CD4-positive, alpha-beta T cell treated with Interleukin-10 for 1 hour (primary cell): ENCODE measurements at places on chromosomes 5 and 9.

GRCh38 chr9:88049677-88050307 is 75.5 kb upstream of the CDK20 start:
- no peak for DNase-seq

DNA sequence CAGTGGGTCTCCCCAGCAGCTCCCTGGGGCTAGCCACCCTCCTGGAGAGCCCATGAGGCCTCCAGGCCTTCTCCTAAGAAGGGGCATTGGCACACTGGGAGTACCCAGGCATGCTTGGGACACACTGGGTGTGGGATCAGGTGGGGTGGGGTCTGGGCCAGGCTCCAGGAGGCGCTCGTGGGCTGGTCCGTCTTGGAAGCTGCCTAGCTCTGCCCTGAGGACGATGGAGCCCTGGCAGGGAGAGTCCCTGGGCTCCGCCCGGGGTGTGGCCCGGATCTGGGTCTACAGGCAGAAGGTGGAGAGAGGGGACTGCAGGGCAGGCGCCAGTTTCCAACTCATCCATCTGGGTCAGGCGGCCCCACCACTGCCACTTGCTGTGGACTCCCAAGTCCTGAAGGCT is 2.4 kb downstream of the PRRX2 start:
- DNase-seq: no peak

- DNase-seq: no peak
Measured at GRCh38 chr9:75156858-75157257, 68.5 kb downstream of the OSTF1 start.

- no peak for DNase-seq
Measured at GRCh38 chr5:41681840-41682239, 171.4 kb upstream of the PLCXD3 start.

DNA sequence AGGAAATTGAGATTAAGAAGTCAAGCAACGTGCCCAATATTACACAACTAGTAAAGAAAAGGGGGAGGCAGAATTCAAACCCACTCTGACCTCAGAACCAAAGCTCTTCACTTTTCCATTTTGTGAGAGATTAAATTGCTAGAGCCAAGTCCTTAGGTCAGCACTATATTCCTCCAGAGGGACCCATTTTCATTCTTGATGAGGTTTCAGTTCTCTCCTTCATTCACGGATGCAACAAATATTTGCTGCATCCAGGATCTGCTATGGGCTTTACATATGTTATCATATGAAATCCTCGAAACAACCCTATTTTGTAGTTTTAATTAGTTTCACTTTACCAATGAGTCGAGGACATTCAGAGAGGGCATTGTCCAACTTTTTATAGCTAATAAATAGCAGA is 239.2 kb downstream of the EFNA5 start:
- DNase-seq: no peak

- DNase-seq: no peak
Measured at GRCh38 chr5:481347-481746, 38.4 kb downstream of the EXOC3 start.

- DNase-seq: no peak
Measured at GRCh38 chr9:90012949-90013348, 408.1 kb downstream of the GADD45G start.

- DNase-seq: no peak
Measured at GRCh38 chr9:33703430-33704102, 91.8 kb upstream of the PRSS3 start.

DNA sequence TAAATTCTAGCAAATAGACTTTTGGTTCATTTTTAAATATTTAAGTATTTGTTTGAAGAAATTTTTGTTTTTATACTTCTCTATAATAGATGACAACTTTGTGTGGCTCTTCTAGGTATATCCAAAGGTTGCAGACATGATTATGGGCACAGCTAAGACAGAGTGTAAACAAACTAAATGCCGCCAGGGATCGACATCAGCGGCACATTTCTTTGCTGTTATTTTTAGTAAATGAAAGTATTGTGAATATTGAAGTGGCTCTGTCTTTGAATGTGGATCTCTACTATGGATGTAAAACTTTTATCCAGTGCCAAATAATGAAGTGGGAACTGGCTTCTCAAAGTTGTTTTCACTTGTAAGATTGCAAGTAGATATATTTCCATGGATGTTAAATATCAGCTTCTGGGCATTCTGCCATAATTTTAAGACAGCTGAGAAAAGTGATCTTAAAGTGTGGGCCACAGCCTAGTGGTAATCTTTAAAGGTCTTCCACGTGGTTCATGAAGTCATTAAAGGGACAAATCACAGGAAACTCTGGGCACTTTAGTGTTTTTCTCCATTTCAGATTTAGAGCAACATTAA is 589.9 kb downstream of the ZNF608 start:
- no peak for DNase-seq

- no peak for DNase-seq
Measured at GRCh38 chr5:56429110-56429561, 196.0 kb upstream of the ANKRD55 start.

- DNase-seq: no peak
Measured at GRCh38 chr5:67042176-67043003, 154.2 kb downstream of the CD180 start.

DNA sequence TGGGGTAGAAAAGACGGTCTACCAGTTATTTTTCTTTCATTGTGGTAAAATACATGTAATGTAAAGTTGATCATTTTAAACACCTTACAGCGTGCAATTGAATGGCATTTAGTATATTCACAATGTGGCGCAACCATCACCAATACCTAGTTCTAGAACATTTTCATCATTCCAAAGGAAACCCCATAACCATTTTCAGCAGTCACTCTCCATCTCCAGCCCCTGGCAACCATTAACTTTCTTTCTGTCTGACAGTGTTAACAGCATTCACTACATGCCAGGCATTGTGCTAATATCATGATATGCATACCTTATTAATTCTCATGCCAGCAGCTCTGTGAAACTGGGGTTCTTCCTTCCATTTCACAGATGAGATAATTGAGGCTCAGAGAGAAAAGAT is 32.0 kb downstream of the PTGS1 start:
- DNase-seq: no peak

- DNase-seq: no peak
Measured at GRCh38 chr5:91232523-91232922, 150.6 kb downstream of the ARRDC3 start.

- DNase-seq: no peak
Measured at GRCh38 chr5:63164339-63164738, 585.7 kb downstream of the LRRC70 start.

- peak; percentile 53 for DNase-seq
Measured at GRCh38 chr9:37582548-37583157, 6.5 kb upstream of the FBXO10 start.

GRCh38 chr5:82259172-82259800 is 18.9 kb downstream of the RPS23 start:
- DNase-seq: no peak

DNA sequence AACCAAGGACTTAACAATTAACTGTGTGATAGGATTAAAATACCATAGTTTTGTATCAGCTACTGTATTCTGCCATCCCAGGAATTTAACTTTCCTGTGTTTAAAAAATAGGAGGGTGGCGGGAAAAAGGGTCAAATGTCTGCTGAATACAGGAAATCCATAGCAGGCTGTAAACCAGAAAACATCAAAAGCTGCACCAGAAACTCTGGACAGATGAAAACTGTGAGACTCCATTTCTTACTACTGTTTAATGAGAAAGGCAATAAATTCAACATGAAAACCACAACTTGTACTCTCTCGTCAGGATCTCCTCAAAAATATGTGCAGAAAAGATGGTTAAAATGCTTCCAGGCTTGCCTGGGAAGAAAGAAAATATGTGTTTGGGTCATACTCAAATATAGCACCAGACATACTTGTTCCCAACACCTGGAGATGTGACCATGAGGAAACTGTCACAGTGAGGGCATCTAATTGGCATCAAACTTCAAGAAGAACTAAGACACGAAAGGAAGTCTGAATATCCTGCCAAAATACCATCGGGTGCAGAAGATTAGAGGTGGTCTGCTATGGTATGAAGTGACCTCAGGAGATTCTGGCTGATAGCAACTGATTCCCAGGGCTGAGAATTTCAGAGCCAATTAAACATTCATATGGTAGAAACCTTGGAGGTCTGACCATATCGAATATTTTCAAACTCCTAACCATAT is 164.7 kb upstream of the TARS1 start:
- no peak for DNase-seq

- no peak for DNase-seq
Measured at GRCh38 chr5:95843733-95844223, 21.3 kb upstream of the GLRX start.

DNA sequence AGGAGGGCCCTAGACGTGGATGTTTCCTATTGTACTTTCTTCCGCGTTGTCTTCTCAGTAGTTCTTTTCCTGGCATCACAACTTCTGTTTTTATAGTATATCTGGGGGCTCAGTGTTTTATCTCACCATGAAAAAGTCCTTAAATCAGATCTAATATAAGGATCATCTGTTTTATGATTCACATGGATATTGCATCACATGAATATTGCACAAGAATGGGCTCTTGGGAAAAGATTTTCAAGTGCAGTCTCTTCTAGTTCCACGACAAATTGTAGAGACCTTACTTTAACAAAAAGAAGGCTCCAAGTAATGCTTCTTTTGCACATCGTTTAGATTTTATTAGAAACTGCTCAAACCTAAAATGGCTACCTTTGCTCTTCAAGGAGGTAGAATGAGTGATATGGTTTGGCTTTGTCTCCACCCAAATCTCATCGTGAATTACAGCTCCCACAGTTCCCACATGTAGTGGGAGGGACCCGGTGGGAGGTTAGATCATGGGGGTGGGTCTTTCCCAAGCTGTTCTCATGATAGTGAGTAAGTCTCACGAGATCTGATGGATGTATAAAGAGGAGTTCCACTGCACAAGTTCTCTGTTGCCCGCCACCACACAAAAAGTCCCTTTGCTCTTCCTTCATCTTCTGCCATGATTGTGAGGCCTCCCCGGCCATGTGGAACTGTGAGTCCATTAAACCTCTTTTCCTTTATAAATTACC is 53.7 kb upstream of the FAM120A start:
- no peak for DNase-seq

DNA sequence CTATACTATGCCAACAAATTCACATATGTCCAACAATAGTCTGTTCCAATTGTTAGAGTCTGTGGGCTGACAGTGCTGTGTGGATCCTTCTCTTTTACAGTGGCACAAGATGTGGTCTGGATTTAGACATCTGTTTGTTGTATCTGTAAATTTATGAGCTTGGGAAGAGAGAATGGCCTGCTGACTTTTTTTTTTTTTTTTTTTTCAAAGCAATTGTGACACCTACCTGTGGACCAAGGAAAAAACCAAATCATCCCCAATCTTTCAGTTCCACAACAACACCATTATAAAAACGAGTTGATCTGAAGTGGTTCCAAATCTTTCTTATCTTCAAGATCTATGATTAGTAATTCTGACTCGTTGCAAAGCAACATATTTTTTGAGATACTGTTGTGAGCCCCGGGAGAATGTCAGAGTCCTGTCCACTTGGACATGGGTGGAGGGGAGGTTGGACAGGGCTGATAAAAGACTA is 4.9 kb downstream of the IRX2 start:
- DNase-seq: no peak

- no peak for DNase-seq
Measured at GRCh38 chr5:153756540-153756939, 266.1 kb downstream of the GRIA1 start.

DNA sequence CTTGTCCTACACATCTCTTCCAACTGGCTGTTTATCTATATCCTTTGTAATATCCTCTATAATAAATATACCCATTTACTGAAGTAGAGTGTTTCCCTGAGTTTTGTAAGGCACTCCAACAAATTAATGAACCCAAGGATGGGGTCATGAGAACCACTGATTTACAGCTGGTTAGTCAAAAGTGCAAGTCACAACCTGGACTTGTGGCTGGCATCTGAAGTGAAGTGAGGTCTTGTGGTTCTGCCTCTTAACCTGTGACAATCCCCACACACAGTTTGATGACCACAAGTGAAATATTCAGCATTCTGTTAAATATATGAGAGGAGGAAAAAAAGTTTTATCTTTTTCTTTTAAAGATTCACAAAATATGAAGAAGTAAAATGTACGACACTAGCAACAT is 126.1 kb downstream of the NR2F1-AS1 start:
- DNase-seq: no peak

GRCh38 chr5:43348207-43348606 is 35.0 kb upstream of the HMGCS1 start:
- no peak for DNase-seq

DNA sequence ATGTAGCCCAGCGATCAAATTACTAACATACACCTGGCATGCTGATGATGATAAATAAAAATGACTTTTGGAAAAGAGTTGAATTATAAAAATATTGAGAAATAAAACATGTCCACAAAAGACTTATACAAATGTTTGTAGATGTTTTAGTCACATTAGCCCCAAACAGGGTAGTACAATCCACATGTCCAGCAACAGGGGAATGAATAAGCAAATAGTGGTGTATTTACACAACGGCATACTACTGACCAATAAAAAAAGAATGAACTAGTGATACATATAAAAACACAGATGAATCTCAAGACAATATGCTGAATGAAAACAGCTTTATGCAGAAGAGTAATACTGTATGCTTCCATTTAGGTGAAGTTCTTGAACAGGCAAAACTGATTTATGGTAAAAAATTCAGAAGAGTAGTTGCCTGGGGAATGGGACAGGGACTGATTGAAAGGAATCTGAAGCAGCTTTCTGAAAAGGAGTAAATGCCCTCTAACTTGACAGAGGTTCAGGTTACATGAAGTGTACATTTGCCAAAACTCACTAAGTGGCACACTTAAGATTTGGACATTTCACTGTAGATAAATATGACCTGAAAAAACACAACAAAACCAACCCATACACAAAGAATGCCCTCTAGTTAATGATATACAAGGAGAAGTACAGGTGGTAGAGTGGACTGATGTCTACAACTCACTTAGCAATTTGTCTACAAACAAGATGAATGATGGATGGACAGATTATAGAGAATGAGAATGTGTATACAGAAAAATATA is 35.4 kb downstream of the ACTL7A start:
- DNase-seq: no peak

GRCh38 chr5:154593796-154594195 is 115.8 kb upstream of the HAND1 start:
- DNase-seq: no peak

- DNase-seq: no peak
Measured at GRCh38 chr5:176822041-176822792, 11.9 kb downstream of the UNC5A start.

- no peak for DNase-seq
Measured at GRCh38 chr5:67311208-67311607, 114.6 kb upstream of the CD180 start.

DNA sequence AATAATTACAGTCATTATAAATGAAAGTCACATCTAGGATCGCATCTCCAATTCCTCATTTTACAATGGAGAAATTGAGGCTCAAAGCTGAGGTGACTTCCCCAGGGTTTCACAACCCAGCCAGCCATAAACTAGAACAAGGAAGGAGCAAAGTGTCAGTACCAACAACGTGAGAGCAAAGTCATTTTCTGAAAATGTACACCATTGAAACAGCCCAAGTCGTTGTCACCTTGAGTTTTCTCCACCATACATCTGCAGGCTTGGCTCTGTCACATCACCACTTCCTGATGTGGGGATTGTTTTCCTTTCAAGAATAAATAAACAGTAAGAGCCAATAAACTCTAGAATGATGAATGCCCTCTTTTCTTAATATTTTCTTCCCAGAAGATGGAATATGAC is 184.5 kb upstream of the PTGER4 start:
- no peak for DNase-seq
